ENCODE measurements at places on chromosomes 2 and 18.

GRCh38 chr2:146997488-146997887 lies 847.3 kb upstream of the ACVR2A start:
- no peak for DNase-seq

DNA sequence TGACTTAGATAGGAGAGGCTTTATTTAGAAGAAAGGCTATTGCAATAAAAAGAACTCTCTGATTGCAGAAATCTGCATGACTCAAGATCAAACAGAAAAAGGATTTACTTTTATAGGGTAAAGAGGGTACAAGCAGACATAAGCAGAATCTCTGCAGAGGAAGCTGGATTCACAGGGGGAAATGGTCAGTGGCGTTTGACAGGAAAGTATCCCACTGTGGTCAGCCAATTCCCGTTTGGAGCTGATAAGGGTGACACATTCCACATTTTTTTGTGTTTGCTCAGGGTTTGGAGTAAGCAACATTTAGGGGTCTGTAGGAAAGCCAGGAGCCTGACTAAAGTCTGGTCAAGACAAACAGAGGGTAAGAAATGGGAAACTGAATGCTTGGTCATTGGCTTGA lies 23.9 kb upstream of the SCYGR5 start:
- DNase-seq: no peak

GRCh38 chr2:43298500-43298899 lies 72.1 kb upstream of the ZFP36L2 start:
- DNase-seq: no peak

GRCh38 chr2:42969231-42970150 lies 177.1 kb upstream of the HAAO start:
- no peak for DNase-seq

DNA sequence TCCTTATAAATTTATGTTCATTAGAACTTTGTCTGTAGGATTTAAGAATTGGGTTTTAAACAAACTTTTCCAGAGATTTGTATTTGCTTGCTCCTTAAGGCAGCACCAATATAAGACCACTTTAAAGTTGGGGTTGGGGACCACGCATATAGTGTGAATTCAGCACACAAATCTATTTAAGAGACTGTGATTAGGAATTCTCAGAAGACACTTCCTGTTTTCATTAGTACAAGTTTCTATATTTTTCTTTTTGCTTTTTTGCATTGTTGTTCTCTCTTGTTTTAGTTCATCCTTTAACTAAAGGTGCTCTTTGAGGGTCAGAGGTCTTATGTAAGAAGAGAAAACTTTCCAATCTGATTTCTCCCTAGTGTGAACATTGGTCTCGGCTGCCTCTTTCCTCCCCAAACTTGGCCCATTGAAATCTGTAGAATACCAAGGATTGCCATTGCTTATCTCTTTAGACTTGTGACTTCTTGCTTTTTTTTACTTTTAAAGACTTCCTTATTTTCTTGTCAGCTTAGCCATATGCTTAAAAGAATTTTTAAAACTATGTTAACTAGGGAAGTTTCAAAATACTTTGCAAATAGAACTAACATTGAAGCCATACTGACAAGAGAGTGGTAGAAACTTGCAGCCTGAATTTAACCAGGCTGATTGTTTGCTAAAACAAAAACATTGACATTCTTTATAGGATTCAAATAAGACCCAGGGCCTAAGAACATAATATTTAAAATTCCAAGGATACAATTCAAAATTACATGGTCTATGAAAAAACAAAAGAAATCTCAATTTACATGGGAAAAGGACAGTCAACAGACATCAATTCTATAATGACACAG lies 264.1 kb upstream of the FN1 start:
- DNase-seq: no peak

DNA sequence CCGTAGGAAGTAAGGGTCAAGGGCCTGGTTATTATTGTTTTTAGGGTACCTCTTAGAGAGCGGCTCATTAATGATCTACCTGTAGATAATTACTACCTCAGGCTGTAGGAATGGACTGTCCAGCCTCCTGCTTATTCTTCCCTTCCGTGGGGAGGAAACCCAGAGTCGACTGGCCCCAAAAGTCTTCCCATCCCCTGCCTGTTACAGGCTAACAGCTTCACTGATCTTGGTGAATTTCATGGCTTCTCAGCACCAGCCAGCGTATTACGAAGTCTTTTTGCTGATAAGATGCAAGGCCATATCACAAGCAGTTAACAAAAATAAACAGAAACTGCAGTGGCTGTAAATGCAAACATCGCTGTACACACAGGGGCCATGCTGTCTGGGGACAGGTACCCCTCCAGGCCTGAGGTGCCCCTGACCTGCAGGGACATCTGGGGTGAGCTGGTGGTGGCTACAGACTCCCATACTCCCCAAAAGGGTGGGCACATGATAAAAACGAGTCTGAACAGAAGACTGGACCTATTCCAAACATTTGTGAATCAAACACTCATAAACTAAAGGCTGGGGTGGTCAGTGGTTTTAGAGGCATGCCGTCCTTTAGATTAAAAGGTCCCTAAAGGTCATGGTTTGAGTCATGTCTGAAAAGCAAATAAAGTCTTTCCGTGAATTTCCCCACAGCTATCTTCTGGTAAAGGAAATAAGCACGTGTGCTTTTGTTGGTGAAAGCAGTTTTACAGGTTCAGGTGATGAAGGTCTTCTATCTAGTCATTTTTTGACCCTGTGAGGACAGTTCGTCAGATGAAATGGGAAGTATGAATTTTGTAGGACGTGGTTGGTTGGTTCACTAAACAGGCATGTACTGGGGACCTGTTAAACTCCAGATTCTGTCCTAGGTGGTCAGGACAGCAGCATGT lies 36.7 kb downstream of the TTC39C start:
- peak; percentile 12 for DNase-seq

GRCh38 chr2:64787019-64787365 lies 133.3 kb upstream of the SERTAD2 start:
- DNase-seq: no peak

DNA sequence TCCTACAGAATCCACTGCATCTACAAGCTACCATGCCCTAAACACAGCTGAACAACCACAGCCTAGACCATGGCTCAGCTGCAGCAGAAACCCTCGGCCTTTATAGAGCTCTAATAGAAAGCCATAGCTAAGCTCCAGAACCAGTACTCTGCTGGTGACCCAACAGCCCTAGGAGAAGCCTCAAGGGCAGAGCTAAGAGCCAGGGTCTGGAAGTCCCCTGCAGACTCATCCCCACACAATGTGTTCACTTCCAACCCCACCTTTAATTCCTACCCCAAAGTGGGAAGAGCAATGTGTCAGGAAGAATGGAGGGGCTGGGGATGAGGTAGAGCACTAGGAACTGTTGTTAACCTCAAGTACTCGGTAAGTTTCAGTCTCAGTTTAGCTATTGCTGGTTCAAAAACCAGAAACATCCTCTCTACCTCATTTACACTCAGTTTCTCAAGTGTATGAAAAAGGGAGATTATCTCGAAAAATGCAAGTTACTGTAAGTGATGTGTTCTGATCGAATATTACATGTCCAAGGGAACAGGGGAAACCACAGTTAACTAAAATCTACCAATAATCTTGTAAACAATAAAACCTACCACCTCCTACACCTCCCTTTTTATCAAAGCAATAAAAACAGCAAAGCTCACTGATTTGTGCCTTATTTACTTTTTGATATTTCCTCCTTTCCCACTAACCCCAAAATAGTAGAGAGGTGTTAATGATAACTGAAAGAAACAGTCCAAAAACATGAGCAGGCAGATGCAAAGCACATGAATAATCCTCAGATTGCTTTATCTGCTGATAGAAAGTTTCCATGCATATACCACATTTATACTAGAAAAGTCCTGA lies 36.2 kb downstream of the THADA start:
- no peak for DNase-seq

Measured in large intestine (tissue), 12 donors.